Trophoblast cell (in vitro differentiated cells and primary cell): ENCODE measurements at places on chromosomes 2 and 18.

- no peaks in the 10 kb centered on the region for H3K27me3 ChIP-seq
- no peaks in the 10 kb centered on the region for H3K36me3 ChIP-seq
- H3K4me1 ChIP-seq = no peaks in the 10 kb centered on the region
- H3K27ac ChIP-seq = no peak overlapping the region
Measured at GRCh38 chr2:21500401-21500945, 376.7 kb downstream of the TDRD15 start.

DNA sequence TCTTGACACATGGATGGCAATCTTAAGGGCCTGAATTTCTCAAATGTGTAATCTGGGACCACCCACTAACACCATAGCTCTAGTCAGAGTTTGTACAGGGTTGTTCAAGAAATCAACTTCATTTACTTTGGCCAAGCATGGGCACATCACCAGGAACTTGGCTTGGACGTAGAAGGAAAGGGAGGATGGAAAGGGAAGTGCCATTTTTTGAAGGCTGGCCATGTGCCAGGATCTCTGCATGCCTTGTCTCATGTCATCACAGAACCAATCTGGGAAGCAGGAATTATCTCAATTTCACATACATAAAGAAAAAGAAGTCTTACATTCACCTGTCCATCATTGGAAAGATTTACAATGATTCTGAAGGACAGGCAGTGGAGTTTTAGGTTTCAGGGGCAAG lies 128.1 kb downstream of the ANTXR1 start:
- DNase-seq = no peak
- H3K4me1 ChIP-seq = peaks cover 6% of the 10 kb centered on the region
- no peaks in the 10 kb centered on the region for H3K36me3 ChIP-seq
- no peak overlapping the region for H3K4me3 ChIP-seq

DNA sequence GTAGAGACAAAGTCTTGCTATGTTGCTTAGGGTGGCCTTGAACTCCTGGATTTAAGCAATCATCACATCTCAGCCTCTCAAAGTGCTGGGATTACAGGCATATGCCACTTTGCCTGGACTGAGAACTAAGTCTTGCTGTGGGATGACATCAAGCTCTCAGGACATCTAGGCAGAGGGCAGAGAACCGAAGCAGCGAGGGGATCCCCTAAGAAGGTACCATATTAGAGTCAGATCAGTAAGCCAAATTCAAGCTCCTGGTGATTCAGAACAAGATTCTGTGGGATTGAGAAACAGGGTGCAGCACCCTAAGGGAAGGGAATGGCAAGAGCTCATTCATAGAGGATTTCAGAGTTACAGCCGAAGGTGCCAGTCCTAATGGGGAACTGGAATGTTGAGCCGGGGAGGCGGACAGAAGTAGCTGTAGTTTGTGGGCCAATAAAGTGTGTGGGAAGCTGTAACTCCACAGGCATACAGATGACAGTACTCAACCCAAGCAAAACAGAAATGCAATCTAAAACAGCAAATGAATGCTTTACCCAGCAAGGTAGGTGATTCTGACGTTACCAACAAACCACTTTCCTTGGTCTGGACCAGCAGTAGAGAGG lies 30.9 kb downstream of the EPHA4 start:
- no peak overlapping the region for H3K4me3 ChIP-seq
- H3K36me3 ChIP-seq = no peaks in the 10 kb centered on the region
- DNase-seq = no peak
- H3K4me1 ChIP-seq = no peaks in the 10 kb centered on the region
- no peaks in the 10 kb centered on the region for H3K27me3 ChIP-seq

DNA sequence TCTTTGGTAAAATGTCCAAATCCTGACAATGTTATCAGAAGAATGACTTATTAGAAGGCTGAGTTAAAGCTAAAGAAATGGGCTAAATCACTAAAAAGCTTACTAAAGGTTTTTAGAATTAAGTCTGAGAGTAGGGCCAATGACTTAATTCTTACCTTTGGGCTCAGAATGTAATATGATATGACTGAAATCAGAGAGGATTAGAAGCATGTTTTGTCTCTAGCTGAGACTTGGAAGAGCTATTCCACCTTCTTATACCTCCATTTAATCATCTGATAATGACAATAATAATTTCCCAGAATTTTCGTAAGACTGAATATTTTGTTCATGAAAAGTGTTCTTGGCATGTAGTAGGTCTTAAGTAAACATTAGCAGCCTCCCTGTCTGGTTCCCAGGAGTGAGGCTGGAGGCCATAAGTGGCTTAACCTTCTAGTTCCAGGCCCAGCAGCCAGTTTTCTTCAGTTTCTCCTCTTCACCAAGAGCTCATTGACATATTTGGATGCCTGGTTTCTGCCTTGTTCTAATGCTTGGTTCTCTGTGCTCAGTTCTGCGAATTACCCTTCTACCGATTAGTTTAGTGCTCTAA lies 25.5 kb upstream of the E2F6 start:
- H3K36me3 ChIP-seq = no peaks in the 10 kb centered on the region
- H3K4me1 ChIP-seq = peaks cover 7% of the 10 kb centered on the region
- no peak overlapping the region for H3K4me3 ChIP-seq
- no peak overlapping the region for H3K27ac ChIP-seq

GRCh38 chr2:62257466-62257865 lies 61.6 kb downstream of the B3GNT2 start:
- peaks cover 3% of the 10 kb centered on the region for H3K4me1 ChIP-seq
- H3K27me3 ChIP-seq = no peaks in the 10 kb centered on the region
- no peak for DNase-seq

- H3K4me1 ChIP-seq = peaks cover 3% of the 10 kb centered on the region
- no peaks in the 10 kb centered on the region for H3K36me3 ChIP-seq
- no peak overlapping the region for H3K4me3 ChIP-seq
- no peak for DNase-seq
Measured at GRCh38 chr2:68283419-68283812, 31.1 kb upstream of the PPP3R1 start.

- H3K27me3 ChIP-seq = no peaks in the 10 kb centered on the region
- H3K27ac ChIP-seq = no peak overlapping the region
- H3K36me3 ChIP-seq = no peaks in the 10 kb centered on the region
- no peak overlapping the region for H3K4me3 ChIP-seq
- peaks cover 2% of the 10 kb centered on the region for H3K4me1 ChIP-seq
- peak; percentile 66 for DNase-seq
Measured at GRCh38 chr18:74745633-74746403, 148.1 kb downstream of the ZNF407 start.

GRCh38 chr2:71721669-71722068 lies 268.3 kb downstream of the DYSF start:
- no peaks in the 10 kb centered on the region for H3K4me1 ChIP-seq
- H3K27ac ChIP-seq = no peak overlapping the region
- no peaks in the 10 kb centered on the region for H3K36me3 ChIP-seq
- no peak for DNase-seq
- H3K27me3 ChIP-seq = no peaks in the 10 kb centered on the region

DNA sequence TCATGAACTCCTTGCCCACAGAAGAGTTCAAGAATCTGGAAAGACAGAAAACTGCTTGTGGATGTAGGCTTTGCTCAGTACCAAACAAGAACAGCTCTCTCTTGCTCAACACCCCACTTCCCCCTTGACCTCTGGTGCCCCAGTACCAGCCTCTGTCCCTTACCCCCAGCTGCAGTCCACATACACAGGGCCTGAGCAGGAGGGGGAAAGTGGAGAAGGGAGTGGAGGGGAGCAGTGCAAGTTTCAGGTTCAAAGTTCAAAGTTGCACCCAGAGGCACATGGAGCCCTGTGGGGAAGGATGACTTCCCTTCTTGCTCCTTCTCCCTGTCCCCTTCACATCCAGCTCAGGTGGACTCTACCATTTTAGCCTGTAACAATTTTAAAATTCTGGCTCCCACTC lies 61.1 kb upstream of the LPIN2 start:
- H3K27ac ChIP-seq = no peak overlapping the region
- H3K36me3 ChIP-seq = no peaks in the 10 kb centered on the region
- no peak overlapping the region for H3K4me3 ChIP-seq
- DNase-seq = no peak

GRCh38 chr2:100071335-100072043 lies 70.9 kb downstream of the AFF3 start:
- H3K36me3 ChIP-seq = no peaks in the 10 kb centered on the region
- no peak for DNase-seq
- H3K4me3 ChIP-seq = no peak overlapping the region
- H3K4me1 ChIP-seq = no peaks in the 10 kb centered on the region
- H3K27me3 ChIP-seq = no peaks in the 10 kb centered on the region
- H3K27ac ChIP-seq = no peak overlapping the region

- H3K36me3 ChIP-seq = no peaks in the 10 kb centered on the region
- no peak for DNase-seq
- no peak overlapping the region for H3K27ac ChIP-seq
- H3K4me1 ChIP-seq = peaks cover 53% of the 10 kb centered on the region
- no peak overlapping the region for H3K4me3 ChIP-seq
- H3K27me3 ChIP-seq = no peaks in the 10 kb centered on the region
Measured at GRCh38 chr18:48836231-48836805, 114.4 kb downstream of the SMAD7 start.

GRCh38 chr2:84959566-84960506 lies 11.1 kb upstream of the KCMF1 start:
- DNase-seq = no peak
- H3K27me3 ChIP-seq = no peaks in the 10 kb centered on the region
- no peaks in the 10 kb centered on the region for H3K36me3 ChIP-seq

DNA sequence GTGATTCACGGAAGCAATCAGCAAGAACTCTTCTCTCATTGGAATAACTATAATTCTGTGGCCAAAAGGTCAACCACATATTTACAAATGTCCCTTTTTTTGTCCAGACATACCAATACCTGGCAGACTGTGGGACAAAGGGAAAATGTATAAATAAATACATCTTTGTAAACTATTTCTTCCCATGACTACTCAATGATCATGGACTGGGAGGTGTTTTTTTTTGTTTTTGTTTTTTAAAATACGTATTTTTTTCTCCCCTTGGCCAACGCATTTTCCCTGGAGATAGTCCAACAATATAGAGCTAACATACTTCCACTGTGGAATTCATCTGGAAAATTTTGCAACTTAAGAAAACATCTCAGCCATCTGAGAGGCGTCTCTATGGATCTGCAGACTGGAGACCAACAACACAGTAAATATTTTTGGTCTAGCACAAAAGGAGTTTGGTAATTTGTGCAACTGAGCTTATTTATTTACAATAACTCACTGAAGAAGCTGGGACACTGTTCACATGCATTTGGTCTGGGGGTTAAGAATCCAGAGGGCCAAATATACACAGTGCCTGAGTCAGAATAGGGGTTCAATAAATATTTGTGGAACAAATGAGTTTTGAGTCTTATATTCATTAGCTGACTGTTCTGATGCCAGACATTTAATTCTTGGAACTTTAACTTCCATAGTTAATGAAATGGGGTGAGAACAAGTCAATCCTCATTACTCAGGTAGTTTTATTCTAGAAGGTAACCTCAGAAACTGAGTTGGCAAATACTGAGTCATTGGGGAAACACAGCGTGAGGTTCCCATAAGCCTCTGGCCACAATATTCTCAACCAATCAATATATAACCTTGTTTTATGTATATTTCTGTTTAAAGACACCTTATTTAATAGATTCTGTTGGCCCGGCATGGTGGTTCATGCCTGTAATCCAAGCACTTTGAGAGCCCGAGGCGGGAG lies 36.2 kb downstream of the CCBE1 start:
- H3K4me3 ChIP-seq = no peak overlapping the region
- H3K27me3 ChIP-seq = no peaks in the 10 kb centered on the region

- no peaks in the 10 kb centered on the region for H3K36me3 ChIP-seq
- DNase-seq = no peak
- no peak overlapping the region for H3K27ac ChIP-seq
Measured at GRCh38 chr2:52036024-52036423, 1004.1 kb upstream of the NRXN1 start.

DNA sequence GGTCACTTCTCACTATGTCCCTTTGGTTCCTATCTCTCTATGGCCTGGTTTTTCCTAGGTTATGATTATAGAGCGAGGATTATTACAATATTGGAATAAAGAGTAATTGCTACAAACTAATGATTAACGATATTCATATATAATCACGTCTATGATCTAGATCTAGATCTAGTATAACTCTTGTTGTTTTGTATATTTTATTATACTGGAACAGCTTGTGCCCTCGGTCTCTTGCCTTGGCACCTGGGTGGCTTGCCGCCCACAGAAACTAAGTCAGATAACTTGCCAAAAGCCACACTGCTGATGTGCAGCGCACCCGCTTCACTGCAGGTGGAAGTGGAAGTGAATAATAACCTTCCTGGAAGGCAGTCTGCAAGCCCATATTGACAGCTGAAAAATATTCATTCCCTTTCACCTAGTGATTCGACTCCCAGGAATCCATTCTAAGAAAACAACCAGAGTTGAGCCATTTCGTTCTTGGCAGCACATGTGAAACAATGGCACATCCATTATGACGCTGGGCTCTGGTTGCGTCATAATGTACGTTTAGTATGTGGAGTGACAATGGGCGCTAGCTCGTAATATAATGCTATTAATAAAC lies 725 bp upstream of the ANKRD53 start:
- peak; percentile 92 for DNase-seq
- no peaks in the 10 kb centered on the region for H3K36me3 ChIP-seq
- H3K4me1 ChIP-seq = peaks cover 10% of the 10 kb centered on the region
- H3K4me3 ChIP-seq = no peak overlapping the region
- H3K27me3 ChIP-seq = no peaks in the 10 kb centered on the region
